ENCODE measurements at places on chromosomes 1 and 21. TPM values are rescaled to one million over a fixed set of nuclear protein-coding genes. Genes with fewer than 3 reads are reported as not detected.

- no peak overlapping the region for H3K27ac ChIP-seq
- H3K27me3 ChIP-seq, result no peaks in the 10 kb centered on the region
- H3K4me3 ChIP-seq, result no peak overlapping the region
- peaks cover 6% of the 10 kb centered on the region for H3K36me3 ChIP-seq
- DNase-seq, result no peak
These were observed 9.9 kb downstream of the PIGV start for GRCh38 chr1:26797627-26798026.

- H3K27ac ChIP-seq, result no peak overlapping the region
- H3K36me3 ChIP-seq, result no peaks in the 10 kb centered on the region
- no peak overlapping the region for H3K4me3 ChIP-seq
These were observed 53.5 kb downstream of the CLSTN1 start for GRCh38 chr1:9770298-9770697.

Gene SMIM34
- total RNA-seq, result not detected

GRCh38 chr1:36638268-36638667, 155.6 kb upstream of the CSF3R start:
- peaks cover 66% of the 10 kb centered on the region for H3K27me3 ChIP-seq
- no peak overlapping the region for H3K4me3 ChIP-seq
- DNase-seq, result no peak
- no peaks in the 10 kb centered on the region for H3K4me1 ChIP-seq
- H3K27ac ChIP-seq, result no peak overlapping the region

Gene ENO1
- 1,003 TPM for total RNA-seq

DNA sequence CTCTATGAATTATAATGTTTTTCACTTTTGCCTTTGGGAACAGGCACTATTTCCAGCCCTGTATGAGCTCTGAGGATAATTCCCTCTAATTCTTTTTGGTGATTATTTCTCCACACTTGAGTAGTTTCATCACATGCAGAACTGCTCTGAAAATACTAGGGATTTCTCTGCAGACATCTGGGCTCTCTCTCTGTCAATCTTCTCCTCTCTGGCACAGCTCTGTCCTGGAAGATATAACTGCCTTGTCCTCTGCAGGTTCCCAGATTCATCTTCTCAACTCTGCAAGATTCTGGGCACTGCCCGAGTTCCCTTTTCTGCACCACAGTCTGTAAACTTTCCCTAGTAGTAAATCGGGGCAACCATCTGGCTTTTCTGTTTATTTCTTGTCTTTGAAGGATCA, 131.3 kb upstream of the FMN2 start:
- peaks cover 27% of the 10 kb centered on the region for H3K27me3 ChIP-seq
- H3K27ac ChIP-seq, result no peak overlapping the region
- no peaks in the 10 kb centered on the region for H3K4me1 ChIP-seq
- no peak overlapping the region for H3K4me3 ChIP-seq
- DNase-seq, result no peak

DNA sequence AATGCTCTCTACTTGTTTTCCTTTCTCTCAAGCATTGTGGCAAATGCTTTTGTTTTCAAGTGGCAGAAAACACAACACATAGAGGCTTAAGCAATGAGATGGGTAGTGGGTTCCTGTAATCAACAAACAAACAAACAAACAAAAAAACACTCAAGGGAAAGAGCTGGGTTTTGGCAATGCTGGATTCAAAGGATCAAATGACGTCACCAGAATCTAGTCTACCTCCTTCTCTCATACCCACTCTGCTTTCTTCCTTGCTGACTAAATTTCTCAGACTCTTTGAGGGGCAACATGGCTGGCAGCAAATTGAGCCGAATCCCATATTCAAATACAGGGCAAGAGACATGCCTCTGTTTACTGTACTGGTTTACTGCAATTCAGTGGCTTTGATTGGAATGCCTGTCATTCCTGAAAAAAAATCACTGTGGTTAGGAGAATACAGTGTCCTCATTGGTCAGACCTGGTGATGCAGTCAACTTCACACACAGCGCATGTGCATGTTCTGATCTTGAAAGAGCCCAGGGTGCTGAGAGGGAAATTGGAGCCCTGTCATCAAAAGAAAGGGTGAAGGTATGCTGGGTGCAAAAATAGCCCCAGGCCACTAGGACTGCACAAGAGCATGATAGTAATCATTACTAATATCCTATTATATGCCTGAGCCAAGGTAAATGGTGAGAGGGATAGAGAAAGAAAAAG, 356.2 kb downstream of the KCTD3 start:
- H3K4me3 ChIP-seq, result no peak overlapping the region
- no peak overlapping the region for H3K27ac ChIP-seq
- no peaks in the 10 kb centered on the region for H3K4me1 ChIP-seq

Gene DISC1
- 6.6 TPM for total RNA-seq

Gene CNR2
- total RNA-seq, result not detected

DNA sequence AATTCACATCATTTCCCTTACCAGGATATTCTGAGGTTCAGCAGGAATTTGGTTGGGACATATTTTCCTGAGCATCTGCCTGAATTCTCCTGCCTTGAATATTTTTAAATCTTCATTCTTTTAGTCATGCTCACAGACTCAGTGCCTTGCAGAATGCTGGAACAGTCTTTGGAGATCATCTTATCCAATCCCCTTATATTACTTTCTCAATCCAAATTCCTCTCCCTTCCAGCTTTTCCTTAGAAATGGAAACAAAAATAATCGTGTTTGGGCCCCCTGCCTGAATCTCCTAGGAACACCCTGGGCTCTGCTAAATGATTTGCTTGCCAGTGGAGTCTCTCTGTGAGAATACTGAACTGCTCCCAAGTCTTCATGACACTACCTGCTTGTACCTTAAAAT, 38.4 kb downstream of the LHX8 start:
- DNase-seq, result no peak
- H3K27ac ChIP-seq, result no peak overlapping the region
- no peaks in the 10 kb centered on the region for H3K4me1 ChIP-seq
- no peak overlapping the region for H3K4me3 ChIP-seq

Gene CLCA1
- not detected for total RNA-seq

- H3K4me1 ChIP-seq, result no peaks in the 10 kb centered on the region
- H3K27me3 ChIP-seq, result peaks cover 63% of the 10 kb centered on the region
- no peak overlapping the region for H3K27ac ChIP-seq
- no peak overlapping the region for H3K4me3 ChIP-seq
- DNase-seq, result no peak
These were observed 22.6 kb downstream of the FOXD2 start for GRCh38 chr1:47460456-47460855.

DNA sequence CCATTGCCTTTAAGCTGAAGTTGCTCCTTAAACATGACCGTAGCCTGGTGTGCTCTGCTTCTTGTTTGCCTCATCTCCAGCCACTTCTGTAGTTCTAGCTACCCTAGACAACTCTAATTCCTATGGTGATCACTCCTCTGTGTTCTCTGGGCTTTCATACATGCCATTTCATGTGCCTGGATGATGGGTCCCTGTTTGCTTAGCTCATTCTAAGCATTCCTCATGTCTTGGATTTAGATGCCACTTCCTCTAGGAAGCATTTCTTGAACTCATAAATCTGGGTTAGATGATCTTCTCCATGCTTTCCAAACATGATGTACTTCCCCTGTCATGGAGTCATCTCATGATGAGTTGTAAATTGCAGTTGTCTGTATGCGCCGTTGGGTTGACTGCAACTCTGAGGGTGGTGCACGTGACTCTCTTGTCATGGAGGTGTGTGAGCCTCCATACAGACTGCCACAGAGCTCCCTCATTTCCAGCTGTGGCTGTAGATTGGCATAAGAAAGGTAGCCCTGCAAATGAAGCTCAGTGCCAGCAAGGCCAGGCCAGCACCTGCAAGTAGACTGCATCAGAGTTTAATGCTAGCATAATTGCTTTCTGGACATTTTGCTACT, 77.2 kb downstream of the LAMC1 start:
- DNase-seq, result no peak
- no peak overlapping the region for H3K4me3 ChIP-seq
- no peaks in the 10 kb centered on the region for H3K27me3 ChIP-seq
- no peaks in the 10 kb centered on the region for H3K4me1 ChIP-seq

GRCh38 chr1:214289574-214290272, 8.8 kb downstream of the SMYD2 start:
- no peaks in the 10 kb centered on the region for H3K27me3 ChIP-seq
- no peaks in the 10 kb centered on the region for H3K36me3 ChIP-seq
- no peak for DNase-seq
- H3K27ac ChIP-seq, result no peak overlapping the region

GRCh38 chr1:174023440-174023839, 1.3 kb upstream of the RC3H1 start:
- H3K27ac ChIP-seq, result peak overlapping the region; percentile 94
- peak; percentile 76 for DNase-seq
- H3K4me3 ChIP-seq, result peak overlapping the region; percentile 77
- H3K4me1 ChIP-seq, result peaks cover 21% of the 10 kb centered on the region

- H3K4me1 ChIP-seq, result no peaks in the 10 kb centered on the region
- no peak for DNase-seq
- no peaks in the 10 kb centered on the region for H3K36me3 ChIP-seq
These were observed 191.1 kb upstream of the NFIA start for GRCh38 chr1:60891281-60891680.

Gene FOXD3
- 0.28 TPM for total RNA-seq

Gene CCDC28B
- 7.1 TPM for total RNA-seq

Gene PTCH2
- 0.76 TPM for total RNA-seq

Gene WDR77
- 27.7 TPM for total RNA-seq

GRCh38 chr1:10117865-10118264, 85.1 kb downstream of the UBE4B start:
- no peak overlapping the region for H3K4me3 ChIP-seq
- H3K27ac ChIP-seq, result no peak overlapping the region
- no peaks in the 10 kb centered on the region for H3K27me3 ChIP-seq
- DNase-seq, result no peak
- no peaks in the 10 kb centered on the region for H3K4me1 ChIP-seq

Gene IFI44L
- total RNA-seq, result 82.0 TPM

DNA sequence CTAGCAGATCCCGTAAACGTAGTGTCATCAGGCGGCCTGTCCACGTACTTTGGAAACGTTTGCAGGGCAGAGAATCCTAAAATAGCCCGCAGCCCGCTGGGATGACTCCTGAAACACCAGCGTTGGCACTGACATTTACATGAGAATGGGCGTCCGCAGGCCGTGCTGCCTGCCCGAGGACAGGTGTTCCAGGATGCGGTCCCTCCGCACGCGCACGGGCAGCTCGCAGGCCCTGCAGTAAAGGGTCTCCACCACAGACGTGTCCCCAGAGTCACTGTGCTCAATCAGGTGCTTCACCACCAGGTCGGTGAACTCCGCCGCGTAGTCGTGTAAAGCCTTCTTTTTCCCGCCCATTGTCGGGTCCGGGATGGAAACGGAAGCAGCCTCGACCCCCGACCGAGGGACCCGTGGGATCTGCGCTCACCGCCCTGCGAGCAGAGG, 5.8 kb upstream of the CCDC27 start:
- peaks cover 19% of the 10 kb centered on the region for H3K27me3 ChIP-seq
- peaks cover 8% of the 10 kb centered on the region for H3K4me1 ChIP-seq
- H3K27ac ChIP-seq, result no peak overlapping the region
- no peak for DNase-seq

Gene GBP5
- 0.54 TPM for total RNA-seq

Gene CRYAA
- total RNA-seq, result not detected

DNA sequence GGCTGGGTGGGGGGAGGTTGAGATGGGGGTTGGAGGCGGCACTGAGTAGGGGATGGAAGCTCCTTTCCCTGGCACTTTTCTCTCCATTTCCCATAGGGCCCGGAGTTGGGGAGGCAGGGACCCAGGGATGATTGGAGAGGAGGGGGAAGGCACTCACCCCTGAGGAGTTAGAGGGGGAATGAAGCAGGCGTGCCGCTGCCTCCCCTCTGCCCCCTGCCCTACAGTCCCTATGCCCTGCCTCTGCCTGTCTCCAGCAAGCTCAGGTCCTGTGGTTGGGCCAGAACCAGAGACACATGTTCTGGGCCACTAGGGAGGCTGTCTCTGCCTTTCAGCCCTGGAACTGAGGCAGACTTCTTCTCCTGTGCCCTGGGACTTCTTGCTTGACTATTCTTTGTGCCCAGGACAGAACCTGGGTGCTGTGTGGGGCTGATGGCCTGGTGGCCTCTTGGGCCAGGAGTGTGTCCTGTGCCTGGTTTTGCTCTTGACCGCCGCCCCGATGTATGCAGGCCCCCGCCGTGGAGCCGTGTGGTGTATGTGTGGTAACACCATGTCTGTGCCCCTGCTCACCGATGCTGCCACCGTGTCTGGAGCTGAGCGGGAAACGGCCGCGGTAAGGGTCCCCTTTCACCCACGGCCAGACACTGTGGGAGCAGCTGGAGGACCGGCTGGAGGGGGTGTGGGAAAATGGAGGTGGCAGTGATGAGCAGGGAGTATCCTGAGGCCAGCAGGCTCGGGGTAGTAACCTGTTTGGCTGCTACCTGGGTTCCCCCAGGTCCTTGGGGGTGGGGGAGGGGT, 1.4 kb downstream of the LYPLA2 start:
- peak overlapping the region; percentile 99 for H3K4me3 ChIP-seq
- H3K27ac ChIP-seq, result peak overlapping the region; percentile 96
- DNase-seq, result no peak

Gene C8B
- not detected for total RNA-seq

DNA sequence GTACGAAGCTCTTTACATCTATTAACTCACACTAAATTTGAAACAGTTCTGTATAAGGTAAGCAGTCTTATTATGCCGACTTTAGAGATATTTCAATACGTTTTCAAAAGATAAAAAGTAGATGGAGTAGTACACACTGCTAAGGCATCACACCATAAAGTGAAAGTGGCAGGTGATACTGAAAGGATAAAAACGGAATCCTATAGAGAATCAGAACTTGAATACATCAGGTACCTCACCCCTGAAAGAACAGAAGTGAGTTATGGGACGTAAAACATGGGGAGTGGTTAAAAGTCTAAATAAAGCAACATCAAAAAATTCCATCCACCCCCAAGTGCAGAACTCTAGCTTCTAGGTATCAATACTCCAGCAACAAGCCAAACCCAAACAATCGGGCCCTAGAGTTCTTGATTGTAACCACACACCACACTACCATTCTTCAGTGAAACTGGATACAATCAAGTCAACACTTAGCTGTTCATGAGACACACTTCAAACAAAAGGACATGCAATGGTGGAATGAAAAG, 142.6 kb downstream of the SMYD3 start:
- no peak overlapping the region for H3K4me3 ChIP-seq
- DNase-seq, result no peak
- no peaks in the 10 kb centered on the region for H3K27me3 ChIP-seq
- no peaks in the 10 kb centered on the region for H3K4me1 ChIP-seq
- H3K27ac ChIP-seq, result no peak overlapping the region

GRCh38 chr1:162386292-162387225, 5.0 kb downstream of the C1orf226 start:
- H3K4me3 ChIP-seq, result no peak overlapping the region
- H3K36me3 ChIP-seq, result peaks cover 7% of the 10 kb centered on the region
- H3K27me3 ChIP-seq, result no peaks in the 10 kb centered on the region
- no peak for DNase-seq
- H3K27ac ChIP-seq, result no peak overlapping the region
